Anterior cingulate cortex (tissue), 58 donors: ENCODE measurements at places on chromosomes 4 and X.
A peak's percentile ranks its signal among the peaks of the same experiment; 100 is the strongest.

DNA sequence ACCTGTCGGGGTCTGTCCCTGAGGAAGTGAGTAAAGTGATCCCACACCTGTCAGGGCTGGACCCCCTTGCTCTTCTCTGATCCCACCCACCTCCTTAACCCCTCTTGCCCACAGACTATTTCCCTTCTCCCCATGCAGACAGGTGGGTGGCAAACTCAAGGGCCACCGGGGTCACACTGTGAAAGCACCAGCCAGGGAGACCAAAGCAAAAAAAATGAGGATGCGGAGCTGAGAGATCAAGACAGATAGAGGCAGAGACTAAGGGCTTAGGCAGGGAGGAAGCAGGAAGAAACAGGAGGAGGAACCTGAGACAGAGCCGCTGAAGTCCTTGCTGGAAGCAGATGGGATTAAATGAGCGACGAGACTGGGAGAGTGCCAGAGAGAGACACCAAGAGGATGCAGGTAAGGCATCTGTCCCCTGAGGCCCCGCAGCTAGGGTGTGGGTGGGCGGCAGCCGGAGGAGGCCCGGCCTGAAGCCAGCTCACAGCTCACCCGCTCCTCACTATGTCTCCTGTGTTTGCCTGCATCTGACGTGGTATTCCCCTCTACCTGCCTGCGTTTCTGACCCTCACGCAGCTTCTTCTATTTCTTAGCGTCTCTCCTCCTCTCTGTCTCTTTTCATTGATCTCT lies 7.2 kb downstream of the TIMM17B start:
- no peak for DNase-seq

- DNase-seq, result no peak
Observed at GRCh38 chr4:55921093-55921492, 27.7 kb upstream of the CEP135 start.

- DNase-seq, result no peak
Observed at GRCh38 chr4:36399762-36400353, 118.4 kb downstream of the DTHD1 start.

DNA sequence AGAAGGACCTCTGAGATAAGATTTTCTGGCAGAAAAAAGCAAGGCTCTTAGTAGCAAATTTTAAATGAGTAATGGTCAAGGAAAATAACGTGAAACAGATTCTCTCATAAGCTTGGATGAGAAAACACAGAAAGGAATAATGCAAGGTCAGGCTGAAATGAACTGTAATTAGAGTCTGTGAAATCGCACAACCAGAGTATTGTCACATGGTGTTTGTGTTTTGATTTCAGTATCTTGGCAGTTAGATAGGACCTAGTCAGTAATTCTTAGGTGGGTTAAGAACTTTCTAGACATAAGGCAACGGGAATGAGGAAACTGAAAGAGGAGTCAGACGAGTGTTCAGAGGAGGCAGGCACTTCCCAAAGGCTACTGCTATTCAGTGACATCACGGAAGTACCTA lies 34.6 kb downstream of the LIMCH1 start:
- DNase-seq, result no peak

DNA sequence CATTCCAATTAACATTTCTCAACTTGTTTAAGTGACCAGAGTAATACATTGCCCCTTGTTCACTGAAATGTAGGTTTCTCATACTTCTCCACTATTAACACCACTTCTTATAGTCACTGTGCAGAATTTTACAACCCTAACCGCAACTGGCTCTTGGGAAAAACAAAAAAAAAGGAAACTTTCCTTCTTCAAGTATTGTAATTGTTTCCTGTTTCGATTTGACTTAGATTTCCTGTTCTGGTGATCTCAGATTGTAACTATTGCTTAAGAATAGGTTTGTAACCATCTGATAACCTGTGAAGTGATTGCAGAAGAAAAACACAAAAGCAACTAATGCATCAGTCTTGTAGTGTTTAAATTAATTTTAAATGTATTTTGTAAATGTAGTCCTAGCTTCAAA lies 594.7 kb upstream of the GALNT7 start:
- no peak for DNase-seq

DNA sequence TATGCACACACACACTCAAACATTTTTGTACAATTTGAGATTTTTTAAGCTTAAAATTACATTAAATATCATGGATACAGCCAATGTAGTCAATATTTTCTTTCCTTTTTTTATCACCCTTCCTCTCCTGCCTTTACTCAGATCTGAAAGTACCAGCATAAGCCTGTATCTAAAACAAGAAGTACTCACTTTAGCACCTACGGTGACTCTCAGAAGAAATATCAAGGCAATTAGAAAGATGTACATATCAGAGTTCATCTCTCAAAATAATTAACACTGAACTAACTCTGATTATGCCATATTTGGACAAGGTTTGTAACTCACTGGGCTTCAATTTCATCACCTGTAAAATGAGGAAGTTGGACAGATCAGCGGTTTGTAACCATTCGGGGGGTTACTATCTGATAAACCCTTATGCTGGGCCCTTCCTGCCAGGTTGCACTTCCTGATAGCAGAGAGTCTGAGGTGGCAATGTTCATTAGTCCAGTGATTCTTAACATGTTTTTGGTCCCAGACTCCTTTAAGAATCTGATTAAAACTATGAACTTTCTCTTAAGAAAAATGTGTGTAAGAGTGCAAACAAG lies 5.7 kb upstream of the GPR174 start:
- DNase-seq, result no peak

DNA sequence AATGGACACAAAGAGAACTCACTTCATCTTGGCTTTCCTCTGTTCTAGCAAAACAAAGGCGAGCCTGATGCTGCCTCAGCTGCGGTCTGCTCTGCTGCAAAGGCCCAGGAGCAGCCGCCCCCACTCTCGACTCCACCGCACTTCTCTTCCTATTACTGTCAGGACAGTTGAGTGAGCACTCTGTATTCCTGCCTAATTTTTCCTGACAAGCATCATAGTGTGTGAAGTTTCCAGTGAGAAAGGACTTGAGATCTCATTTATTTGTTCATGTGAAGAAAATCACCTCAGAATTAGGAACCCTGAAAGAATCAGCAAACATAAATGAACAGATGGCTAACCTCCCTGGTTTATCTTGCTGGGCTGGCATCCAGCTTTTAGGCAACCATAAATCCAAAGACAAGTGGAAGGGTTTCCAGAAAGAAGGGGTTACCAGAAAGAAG lies 15.6 kb downstream of the SCARB2 start:
- DNase-seq, result peak; percentile 77

- DNase-seq, result no peak
Observed at GRCh38 chr4:14022456-14022855, 394.9 kb upstream of the BOD1L1 start.

DNA sequence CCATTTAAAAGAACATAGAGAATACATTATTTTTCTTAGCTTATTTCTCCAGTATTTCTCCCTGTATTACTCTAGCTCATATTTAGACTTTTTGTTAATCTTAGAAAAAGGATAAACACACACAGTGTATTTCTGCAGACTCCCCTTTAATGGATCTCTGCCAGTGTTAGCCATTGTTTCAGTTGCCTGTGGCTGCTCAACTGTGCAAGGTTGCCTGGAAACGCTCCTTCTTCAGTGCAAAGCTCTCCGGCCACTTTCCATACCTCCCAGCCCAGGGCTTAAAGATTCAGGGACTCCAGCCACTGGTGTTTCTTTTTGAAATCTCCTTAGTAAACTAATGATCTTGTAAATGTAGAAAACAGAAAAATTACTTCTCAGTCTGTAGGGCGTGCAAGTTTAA lies 104.9 kb downstream of the SLIT2 start:
- no peak for DNase-seq

- DNase-seq, result no peak
Observed at GRCh38 chrX:13101441-13102139, 57.2 kb upstream of the FAM9C start.

DNA sequence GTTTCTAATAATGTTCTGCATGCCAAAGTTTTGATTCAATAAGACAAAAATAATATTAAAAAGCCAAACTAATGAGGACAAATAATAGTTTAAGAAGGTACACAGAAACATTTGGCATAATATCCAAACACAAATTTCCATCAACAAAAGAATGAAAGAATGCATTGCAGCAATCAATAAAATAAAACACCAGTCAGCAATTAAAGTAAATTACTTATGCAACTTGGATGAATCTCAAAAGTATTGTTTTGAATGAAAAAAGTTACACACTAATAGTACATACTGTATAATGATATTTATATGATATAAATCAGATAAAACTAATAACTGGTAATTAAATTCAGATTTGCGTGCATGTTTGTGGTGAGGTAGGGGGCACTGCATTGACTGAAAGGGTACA lies 285.5 kb upstream of the PCDH10 start:
- no peak for DNase-seq

GRCh38 chrX:106894392-106894909 lies 8.7 kb downstream of the RIPPLY1 start:
- DNase-seq, result peak; percentile 5

- DNase-seq, result no peak
Observed at GRCh38 chrX:72316408-72317110, 10.8 kb upstream of the CITED1 start.

DNA sequence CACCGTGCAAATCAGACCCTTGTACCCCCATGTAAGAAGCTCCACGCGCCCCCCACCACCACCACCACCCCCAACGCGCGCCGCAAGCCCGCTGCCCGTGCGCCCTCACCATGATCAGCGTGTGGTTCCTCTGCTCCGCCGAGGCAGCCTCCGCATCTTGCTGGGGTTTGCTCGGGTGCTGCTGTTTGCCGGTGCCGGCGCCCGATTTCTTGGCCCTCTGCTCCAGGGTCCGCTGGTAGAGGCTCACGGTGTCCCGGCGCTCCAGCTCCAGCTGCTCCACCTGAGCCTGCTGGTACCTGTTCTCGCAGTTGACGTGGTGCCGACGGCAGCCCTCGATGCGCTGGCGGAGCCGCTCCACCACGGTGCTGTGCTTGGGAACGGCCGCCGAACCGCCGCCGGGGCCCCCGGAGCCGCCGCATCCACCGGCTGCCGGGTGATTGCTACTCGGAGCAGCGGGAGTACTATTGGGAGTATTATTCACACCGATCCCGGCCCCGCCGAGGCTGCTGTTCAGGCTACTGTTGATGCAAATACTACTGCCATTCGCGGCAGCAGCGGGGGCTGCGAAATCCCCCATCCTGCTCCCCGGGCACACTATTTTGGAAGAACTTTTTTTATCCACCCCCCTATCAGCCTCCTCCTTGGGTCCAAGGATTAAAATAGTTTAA lies 1.1 kb downstream of the MAML3 start:
- peak; percentile 4 for DNase-seq

GRCh38 chrX:346034-346813 lies 27.6 kb upstream of the GTPBP6 start:
- DNase-seq, result no peak

- DNase-seq, result no peak
Observed at GRCh38 chr4:53863736-53864365, 200.6 kb downstream of the CHIC2 start.

DNA sequence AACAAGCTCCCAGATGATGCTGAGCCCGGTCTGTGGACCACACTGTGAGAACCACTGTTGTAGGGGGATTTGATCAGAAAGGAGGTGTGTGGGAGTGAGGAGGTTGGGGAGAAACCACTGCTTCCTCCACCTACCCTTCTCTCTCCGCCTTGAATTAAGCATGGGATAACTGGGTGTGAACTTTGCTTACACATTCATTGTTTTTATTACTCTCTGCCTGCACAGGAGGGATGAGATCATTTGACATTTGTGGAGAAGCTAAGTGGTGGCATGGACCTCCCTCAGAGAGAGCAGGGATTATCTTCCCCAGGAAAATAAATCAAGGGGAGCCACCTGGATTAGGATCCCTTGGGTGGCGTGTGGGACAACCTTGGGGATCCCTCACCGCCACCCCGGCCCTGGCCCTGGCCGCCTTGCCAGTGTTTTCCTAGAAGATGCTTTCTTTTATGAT lies 212.1 kb upstream of the ATP6AP2 start:
- no peak for DNase-seq

GRCh38 chrX:8955511-8955910 lies 78.4 kb downstream of the FAM9B start:
- DNase-seq, result no peak

GRCh38 chr4:38366456-38366855 lies 297.5 kb upstream of the KLF3 start:
- no peak for DNase-seq

DNA sequence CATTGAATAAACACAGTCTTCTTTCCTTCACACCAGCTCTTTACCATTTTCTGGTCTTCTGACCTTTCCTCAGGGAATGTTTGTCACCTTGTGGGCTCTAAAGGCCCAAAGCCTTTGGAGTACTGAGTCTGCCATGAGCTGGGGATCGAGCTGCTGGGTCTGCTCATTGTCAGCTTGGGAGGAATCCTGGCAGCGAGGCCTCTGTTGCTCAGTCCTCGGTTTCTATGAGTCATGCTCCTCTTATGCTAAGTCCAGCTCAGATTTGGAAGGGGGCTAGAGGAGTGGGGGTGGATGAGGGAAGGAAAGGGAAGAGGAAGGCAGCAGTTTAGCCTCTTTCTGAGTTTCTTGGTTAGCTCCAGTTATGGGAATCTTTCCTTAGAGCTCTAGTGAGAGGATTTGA lies 31.1 kb downstream of the NHSL2 start:
- DNase-seq, result no peak

DNA sequence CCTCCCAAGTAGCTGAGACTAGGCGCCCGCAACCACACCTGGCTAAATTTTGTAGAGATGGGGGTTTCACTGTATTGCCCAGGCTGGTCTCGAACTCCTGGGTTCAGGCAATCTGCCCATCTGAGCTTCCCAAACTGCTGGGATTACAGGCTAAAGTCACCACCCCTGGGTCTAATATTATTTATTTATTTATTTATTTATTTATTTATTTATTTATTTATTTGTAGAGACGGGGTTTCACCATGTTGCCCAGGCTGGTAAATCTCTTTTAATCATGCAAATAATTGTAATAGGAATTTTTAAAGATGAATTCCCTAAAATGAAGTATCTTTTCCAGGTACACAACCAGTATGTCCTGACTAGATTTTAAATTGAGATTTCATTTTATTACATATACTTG lies 761.8 kb downstream of the TRAM1L1 start:
- DNase-seq, result no peak

GRCh38 chrX:8189096-8189830 lies 18.2 kb upstream of the VCX2 start:
- DNase-seq, result no peak
